ENCODE measurements at places on chromosomes 13 and 19.

GRCh38 chr19:35949131-35949530 lies 13.0 kb downstream of the LRFN3 start:
- no peak for DNase-seq

DNA sequence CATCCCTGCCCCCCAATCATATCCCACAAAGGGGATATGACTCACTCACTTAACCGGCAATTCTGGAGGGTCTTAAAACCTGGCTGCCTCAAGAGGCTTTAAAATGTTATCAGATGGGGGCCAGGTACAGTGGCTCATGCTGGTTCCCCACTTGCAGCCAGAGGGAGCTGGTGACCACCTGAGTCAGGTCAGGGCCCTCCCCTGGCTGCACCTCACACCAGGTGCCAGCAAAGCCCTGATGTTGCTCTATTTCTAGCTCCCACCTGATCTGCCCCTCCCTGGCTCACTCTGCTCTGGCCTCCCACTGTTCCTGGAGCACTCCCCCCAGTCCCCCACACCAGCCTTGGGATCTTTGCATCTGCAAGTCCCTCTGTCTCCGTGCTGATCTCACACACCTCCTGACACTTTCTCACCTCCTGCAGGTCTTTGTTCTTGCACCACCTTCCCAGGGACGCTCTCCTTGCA lies 14.2 kb downstream of the HPN start:
- no peak for DNase-seq

- DNase-seq: no peak
Measured at GRCh38 chr19:39399668-39400050, 7.0 kb upstream of the ZFP36 start.

DNA sequence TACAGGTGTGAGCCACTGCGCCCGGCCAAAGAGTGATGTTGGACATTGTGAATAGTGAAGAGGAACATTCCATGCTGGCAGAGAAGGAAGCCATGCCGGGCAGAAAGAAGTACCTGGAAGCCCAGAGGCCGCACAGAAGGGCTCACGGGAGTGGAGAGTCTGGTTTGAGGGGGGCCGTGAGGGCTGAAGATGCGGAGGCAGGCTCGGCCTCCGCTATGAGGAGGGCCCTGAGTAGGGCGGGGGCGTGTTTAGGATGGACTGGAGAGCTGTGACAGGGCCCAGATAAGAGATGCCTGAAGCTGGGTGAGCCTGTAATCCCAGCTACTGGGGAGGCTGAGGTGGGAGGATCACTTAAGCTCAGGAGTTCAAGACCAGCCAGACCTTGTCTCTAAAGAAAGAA lies 1.6 kb downstream of the JOSD2 start:
- no peak for DNase-seq

- no peak for DNase-seq
Measured at GRCh38 chr19:1935484-1936208, 5.3 kb upstream of the CSNK1G2 start.

- DNase-seq: no peak
Measured at GRCh38 chr13:99075268-99076191, 97.7 kb upstream of the DOCK9 start.

DNA sequence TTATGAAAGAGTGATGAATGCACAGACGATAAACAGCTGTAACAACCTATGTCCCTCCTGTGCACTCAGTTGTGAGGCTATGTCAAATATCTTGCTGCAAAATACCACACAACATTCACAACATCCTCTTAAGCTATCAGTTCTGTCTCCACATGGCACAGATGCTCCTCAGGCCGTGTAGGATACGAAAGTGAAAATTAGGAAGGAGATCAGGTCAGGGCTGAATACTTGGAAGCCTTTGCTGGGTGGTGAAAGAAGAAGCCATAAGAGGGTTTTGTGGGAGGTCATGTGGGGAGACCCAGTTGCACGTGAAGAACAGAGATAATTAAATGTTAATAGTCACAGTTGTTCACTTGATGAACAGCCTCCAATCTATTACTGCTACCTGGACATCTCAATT lies 58.9 kb downstream of the RXFP2 start:
- DNase-seq: no peak

DNA sequence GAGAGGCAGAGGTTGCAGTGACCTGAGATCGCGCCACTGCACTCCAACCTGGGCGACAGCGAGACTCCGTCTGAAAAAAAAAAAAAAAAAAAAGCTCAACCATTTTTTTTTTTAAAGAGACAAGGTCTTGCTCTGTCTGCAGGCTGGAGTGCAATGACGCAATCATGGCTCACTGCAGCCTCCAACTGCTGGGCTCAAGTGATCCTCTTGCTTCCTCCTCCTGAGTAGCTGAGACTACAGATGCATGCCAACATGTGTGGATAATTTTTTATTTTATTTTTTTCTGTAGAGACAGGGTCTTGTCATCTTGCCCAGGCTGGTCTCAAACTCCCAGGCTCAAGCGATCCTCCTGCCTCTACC lies 10.3 kb downstream of the EHD2 start:
- no peak for DNase-seq

DNA sequence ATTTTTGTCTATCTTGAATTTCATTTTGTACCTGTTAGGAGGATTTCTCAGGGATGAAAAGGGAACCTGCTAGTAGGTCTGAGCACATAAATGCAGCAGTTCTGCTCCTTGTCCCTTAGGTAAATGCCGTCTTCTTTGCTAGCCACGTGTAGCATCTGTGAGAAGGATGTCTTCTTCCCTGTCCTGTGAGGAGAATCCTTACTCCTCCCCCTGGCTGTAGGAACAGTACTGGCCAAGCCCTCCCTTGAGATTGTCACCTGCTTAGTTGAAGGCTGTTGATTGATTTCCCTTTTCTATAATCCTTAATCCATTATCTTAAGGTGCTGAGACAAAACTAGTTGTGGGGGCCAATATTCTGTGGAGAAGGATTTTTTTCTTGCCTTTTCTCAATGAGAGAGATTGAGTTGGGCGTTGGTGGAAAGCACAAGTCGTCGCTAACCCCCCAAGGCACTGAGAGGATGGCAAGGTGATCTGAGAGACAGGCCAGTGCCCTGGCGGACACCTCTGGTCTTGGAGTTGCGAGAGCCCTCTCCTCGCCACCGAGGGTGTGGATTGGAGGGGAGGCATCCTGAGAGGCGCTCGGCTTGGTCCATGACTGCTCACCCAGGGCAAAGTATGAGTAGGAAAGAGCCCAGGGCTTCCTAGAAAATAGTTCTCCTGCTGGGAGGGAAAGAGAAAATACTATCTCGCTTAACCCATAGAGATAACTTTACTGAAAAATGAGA lies 216.7 kb downstream of the ATP8A2 start:
- DNase-seq: no peak

GRCh38 chr13:51096131-51096530 lies 14.9 kb downstream of the C13orf42 start:
- DNase-seq: no peak

GRCh38 chr19:44666852-44667556 lies 4.3 kb upstream of the CEACAM19 start:
- DNase-seq: no peak

- DNase-seq: no peak
Measured at GRCh38 chr19:45782820-45783785, 813 bp upstream of the DMPK start.

GRCh38 chr19:14826006-14826405 lies 9.0 kb downstream of the OR7A5 start:
- DNase-seq: no peak

DNA sequence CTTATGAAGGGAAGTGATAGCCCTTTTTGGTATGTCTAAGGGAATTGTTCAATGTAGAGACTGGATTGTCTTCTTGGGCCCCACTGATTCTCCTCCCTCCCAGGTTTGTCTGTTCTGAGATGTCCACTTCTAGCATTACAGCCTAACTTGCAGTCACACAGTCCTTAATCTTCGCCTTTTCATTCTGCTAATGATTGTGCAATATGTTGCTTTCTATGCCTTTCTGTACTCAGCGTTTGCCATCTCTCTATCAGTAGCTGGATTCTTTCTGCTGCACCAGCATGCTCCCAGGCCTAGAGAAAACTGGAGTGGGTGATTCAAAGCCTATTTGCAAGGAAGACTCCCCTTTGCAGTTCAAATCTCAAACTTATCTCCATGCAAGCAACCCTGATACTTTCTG lies 307.5 kb upstream of the DACH1 start:
- DNase-seq: no peak

DNA sequence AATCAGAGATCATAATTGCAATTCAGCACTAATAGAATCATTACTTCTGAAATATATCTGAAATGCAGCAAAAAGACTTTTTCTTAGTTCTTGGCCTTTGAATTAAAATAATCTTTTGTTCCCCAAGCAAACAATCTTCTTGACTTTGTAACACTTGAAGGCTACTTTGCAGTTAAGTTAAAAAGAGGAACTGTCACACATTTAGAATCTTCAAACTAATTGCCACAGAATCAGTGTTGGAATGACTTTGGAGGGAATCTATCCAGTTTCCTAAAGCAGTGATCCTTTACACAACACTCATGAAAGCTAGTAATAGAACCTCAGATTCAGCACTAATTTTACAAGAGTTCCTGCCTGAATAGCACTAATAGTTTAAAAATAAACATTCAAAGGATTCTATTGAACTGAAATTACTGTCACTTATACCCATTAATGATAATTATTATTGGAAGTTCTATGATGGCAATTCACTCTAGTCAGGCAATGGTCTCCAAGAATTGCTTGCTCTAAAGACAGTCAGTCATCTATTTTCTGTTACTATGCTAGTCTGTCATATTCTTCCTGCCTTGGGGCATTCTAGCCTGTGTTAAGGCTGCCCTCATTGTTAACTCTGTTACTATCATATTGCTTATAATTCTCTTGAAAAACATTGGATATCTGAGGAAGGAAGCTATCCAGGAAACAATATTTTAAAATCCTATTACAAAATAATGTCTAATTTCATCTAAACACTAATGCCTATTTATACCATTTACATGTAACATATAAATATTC lies 362.4 kb downstream of the DIAPH3 start:
- DNase-seq: no peak

- no peak for DNase-seq
Measured at GRCh38 chr19:39064405-39064804, 19.8 kb upstream of the ACP7 start.

- DNase-seq: no peak
Measured at GRCh38 chr19:48239582-48240141, 16.1 kb downstream of the CARD8 start.
